ENCODE measurements at places on chromosomes 12 and 14. TPM values are rescaled to one million over a fixed set of nuclear protein-coding genes. Genes with fewer than 3 reads are reported as not detected.

AKAP5 gene
- total RNA-seq, result 0.13 TPM

GRCh38 chr12:80087486-80088213 lies 11.7 kb upstream of the OTOGL start:
- H3K4me3 ChIP-seq, result no peak overlapping the region
- H3K36me3 ChIP-seq, result no peaks in the 10 kb centered on the region
- no peaks in the 10 kb centered on the region for H3K27me3 ChIP-seq
- no peaks in the 10 kb centered on the region for H3K4me1 ChIP-seq
- no peak overlapping the region for H3K27ac ChIP-seq

SYNE3 gene
- 4.4 TPM for total RNA-seq

DNA sequence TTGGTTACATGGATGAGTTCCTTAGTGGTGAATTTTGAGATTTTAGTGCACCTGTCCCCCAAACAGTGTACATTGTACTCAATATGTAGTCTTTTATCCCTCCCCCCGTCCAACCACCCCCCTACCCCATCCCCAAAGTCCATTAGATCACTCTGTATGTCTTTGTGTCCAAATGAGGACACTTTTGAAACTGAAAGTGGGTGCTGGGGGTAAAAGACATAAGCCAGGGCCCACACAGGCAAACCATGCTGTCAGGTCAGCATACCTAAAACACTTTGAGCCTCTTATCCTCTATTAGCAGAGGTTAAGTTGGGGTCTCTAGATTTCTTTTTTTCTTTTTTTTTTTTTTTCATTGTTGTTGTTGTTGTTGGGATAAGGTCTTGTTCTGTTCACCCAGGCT lies 31.3 kb upstream of the KICS2 start:
- H3K4me1 ChIP-seq, result peaks cover 5% of the 10 kb centered on the region
- H3K4me3 ChIP-seq, result no peak overlapping the region
- no peaks in the 10 kb centered on the region for H3K27me3 ChIP-seq
- DNase-seq, result no peak
- peak overlapping the region; percentile 0 for H3K27ac ChIP-seq
- no peaks in the 10 kb centered on the region for H3K36me3 ChIP-seq

- no peak for DNase-seq
- H3K27ac ChIP-seq, result no peak overlapping the region
- no peaks in the 10 kb centered on the region for H3K27me3 ChIP-seq
Measured at GRCh38 chr12:112431965-112432364, 13.2 kb downstream of the PTPN11 start.

DNA sequence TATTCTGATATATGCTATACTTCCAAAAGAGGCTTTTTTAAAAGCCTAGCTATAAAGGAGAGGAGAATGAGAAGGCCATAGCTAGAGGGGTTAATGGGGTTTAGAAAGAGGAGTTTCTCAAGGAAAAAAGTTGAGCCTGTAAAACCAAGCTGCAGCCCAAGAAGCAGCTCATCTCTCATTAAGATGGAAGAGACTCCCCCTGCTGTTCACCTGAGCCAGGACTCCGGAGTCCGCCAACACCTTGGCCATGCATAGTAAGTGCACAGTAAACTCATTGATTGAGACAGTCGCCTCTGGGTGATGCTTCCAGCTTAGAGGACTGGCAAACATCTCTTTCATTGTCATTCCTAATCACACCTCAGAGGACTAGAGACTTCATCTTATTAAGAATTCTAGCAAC lies 46.2 kb downstream of the ANO2 start:
- H3K36me3 ChIP-seq, result no peaks in the 10 kb centered on the region
- peaks cover 1% of the 10 kb centered on the region for H3K27me3 ChIP-seq
- no peak overlapping the region for H3K27ac ChIP-seq
- DNase-seq, result no peak

DNA sequence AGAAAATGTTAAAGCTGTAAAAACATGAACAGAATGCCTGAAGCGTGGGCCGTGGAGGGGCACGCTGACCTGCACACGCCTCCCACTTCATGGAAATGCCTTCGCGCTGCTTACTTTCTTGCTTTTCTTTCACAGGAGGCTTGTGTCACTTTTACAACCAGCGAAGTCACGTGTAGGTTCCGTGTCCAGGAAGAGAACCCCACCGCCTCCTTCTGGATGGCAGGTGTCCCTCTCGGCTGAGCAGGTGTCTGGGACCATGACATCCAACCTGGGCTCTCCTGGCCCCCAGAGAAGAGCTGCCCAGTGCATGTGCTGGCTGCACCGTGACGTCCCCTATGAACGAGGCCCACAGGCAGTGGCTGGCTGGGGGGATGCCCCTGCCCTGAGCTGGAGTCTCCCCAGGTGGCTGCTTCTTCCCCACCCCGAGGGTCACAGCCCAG lies 345.0 kb upstream of the SFSWAP start:
- H3K36me3 ChIP-seq, result no peaks in the 10 kb centered on the region
- H3K27ac ChIP-seq, result no peak overlapping the region
- H3K4me1 ChIP-seq, result no peaks in the 10 kb centered on the region
- H3K4me3 ChIP-seq, result no peak overlapping the region

- H3K27me3 ChIP-seq, result no peaks in the 10 kb centered on the region
- no peaks in the 10 kb centered on the region for H3K4me1 ChIP-seq
- H3K27ac ChIP-seq, result no peak overlapping the region
Measured at GRCh38 chr14:40760704-40761103, 846.0 kb upstream of the LRFN5 start.

GRCh38 chr12:117361347-117361751 lies at the start of gene NOS1:
Gene NOS1 (minus strand): TSS chr12:117361626. CDS start chr12:117331069, 30,557 bp downstream.
- H3K27me3 ChIP-seq, result no peaks in the 10 kb centered on the region
- peak within 1 kb of the TSS; percentile 80 for H3K4me3 ChIP-seq
- no peak within 1 kb of the TSS for H3K27ac ChIP-seq
- DNase-seq, result no peak
- no peaks in the 10 kb centered on the region for H3K4me1 ChIP-seq

CLEC6A gene
- not detected for total RNA-seq

CPNE6 gene
- total RNA-seq, result not detected

PLXNC1 gene
- 2.8 TPM for total RNA-seq

- no peaks in the 10 kb centered on the region for H3K27me3 ChIP-seq
- no peak overlapping the region for H3K27ac ChIP-seq
- peaks cover 3% of the 10 kb centered on the region for H3K4me1 ChIP-seq
- H3K4me3 ChIP-seq, result no peak overlapping the region
Measured at GRCh38 chr12:100279607-100280244, 12.7 kb downstream of the SCYL2 start.

MUCL1 gene
- not detected for total RNA-seq

DNA sequence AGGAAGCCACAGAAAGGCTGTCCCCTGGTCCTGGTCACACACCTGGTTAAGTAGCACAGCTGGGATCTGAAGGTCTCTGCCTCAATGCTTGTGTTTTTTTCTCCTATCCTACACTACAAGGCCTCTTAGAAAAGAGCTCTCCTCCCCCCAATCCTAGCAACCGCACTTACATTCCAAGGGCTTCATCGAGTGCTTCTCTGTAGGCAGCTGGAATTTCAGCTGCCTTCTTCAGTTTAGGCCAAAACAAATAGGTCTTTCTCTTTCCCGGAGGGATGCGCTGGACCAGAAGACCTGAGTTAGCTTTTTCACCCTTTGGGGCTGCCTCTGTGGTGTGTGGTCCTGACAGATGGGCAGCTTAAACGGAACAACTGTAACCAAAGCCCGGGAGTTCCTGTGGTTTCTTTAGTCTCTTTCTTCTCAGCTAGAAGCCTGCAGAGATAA lies 109.7 kb downstream of the GPATCH2L start:
- no peak overlapping the region for H3K27ac ChIP-seq
- H3K27me3 ChIP-seq, result no peaks in the 10 kb centered on the region

DNA sequence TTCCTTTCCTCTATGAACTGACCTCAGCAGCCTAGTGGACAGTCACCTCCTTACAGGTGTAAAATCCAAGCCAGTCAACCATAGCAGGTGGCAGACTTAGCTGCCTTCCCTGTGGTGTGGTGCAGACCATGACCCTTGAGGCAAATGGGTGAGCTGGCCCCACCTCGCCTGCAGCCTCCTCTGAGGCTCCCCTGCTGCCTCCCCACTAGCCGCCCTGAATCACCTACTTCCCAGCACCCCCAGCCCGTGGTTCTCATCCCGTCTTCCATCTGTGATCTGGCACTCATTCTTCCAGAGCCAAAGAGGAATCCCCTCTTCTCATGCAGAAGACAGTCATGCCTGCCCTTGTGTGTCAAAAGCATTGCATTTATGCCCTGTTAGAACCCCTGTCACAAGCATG lies 34.4 kb upstream of the TSPAN9 start:
- no peak for DNase-seq
- H3K4me1 ChIP-seq, result peaks cover 50% of the 10 kb centered on the region
- H3K27ac ChIP-seq, result no peak overlapping the region
- no peaks in the 10 kb centered on the region for H3K36me3 ChIP-seq
- no peaks in the 10 kb centered on the region for H3K27me3 ChIP-seq

GRCh38 chr14:33163600-33163999 lies 224.9 kb downstream of the NPAS3 start:
- no peak for DNase-seq
- no peak overlapping the region for H3K4me3 ChIP-seq
- H3K4me1 ChIP-seq, result no peaks in the 10 kb centered on the region
- H3K27me3 ChIP-seq, result no peaks in the 10 kb centered on the region
- no peaks in the 10 kb centered on the region for H3K36me3 ChIP-seq
